ENCODE measurements at places on chromosomes 6 and 20. TPM values are rescaled to one million over a fixed set of nuclear protein-coding genes. Genes with fewer than 3 reads are reported as not detected.

DNA sequence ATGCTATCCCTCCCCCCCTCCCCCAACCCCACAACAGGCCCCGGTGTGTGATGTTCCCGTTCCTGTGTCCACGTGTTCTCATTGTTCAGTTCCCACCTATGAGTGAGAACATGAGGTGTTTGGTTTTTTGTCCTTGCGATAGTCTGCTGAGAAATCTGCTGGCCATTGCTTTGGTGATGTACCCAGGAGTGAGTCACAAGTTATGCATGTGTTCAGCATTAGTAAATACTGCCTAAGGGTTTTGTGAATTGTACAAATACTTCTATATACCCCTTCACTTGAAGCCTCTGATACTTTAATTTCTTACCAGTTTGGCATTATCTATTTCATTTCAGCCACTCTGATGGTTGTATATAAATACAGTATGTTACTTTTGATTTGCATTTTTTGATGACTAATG is 711.3 kb upstream of the GJE1 start:
- H3K36me3 ChIP-seq = no peaks in the 10 kb centered on the region
- peaks cover 8% of the 10 kb centered on the region for H3K4me1 ChIP-seq
- peak; percentile 32 for DNase-seq
- H3K4me3 ChIP-seq = peak overlapping the region; percentile 15

DNA sequence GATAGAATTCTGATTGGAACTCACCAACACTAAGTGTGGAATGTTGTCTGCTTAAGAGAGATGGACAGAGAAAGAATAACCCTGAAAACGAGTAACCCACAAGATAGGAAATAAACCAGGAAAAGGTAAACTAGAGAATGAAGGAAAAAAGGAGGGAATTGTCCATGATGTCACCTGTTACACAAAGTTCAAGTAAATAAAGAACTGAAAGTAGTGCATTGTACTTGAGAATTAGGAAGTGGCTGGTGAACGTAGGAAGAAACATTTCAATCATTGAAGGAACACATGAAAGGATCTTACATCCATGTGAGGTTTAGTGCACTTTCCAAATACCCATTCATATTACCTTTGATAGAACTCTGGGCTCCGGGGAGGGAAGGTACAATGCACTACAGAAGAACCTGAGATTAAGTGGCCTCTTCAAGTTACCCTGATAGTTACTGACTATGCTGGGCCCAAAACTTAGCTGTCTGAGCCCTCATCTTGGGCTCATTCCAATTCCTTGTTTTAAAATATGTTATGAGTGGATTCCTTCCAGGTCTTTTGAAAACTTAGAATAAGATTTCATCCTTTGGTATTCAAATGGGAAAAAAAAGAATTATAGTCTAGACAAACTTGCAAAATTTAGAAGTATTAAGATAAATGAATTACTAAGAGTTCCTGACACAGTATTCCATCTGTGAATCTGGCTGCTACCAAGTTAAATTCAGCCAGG is 1.1 kb upstream of the STX7 start:
- H3K27me3 ChIP-seq = no peaks in the 10 kb centered on the region
- H3K27ac ChIP-seq = peak overlapping the region; percentile 85
- H3K4me3 ChIP-seq = peak overlapping the region; percentile 84

DNA sequence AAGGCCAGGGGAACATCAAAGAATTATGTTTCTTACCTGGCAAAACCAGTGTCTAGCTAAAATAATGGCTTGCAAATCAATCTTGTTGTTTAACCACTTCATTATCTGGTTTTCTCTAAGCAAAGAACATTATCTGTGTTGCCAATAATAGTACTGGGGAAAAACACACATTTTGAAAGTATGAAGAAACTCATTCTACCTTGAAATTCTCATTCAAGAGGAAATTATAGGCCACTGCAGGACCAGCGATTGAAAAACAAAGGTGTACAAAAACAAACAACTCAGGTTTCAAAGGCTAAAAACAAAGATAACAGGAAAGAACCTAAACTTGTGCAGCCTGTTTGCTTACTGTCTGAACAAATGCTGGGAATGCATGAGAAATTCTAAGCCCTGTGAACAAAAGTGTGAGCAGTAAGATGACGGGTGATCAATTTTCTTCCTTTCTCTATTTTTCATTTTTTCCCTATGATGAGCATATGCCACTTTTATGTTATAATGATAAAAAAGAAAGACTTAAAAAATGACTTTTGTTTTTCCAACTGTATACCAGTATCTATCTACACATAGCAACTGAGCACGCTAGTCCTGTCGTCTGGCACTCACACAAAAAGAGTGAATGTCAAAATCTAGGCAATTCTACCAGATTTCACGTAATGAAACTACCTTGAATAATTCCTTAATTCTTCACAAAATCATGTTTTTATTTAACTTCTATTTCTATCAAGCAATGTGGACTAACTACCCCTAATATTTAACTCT is 117.9 kb downstream of the SGK1 start:
- DNase-seq = no peak
- no peaks in the 10 kb centered on the region for H3K4me1 ChIP-seq
- no peaks in the 10 kb centered on the region for H3K36me3 ChIP-seq

DNA sequence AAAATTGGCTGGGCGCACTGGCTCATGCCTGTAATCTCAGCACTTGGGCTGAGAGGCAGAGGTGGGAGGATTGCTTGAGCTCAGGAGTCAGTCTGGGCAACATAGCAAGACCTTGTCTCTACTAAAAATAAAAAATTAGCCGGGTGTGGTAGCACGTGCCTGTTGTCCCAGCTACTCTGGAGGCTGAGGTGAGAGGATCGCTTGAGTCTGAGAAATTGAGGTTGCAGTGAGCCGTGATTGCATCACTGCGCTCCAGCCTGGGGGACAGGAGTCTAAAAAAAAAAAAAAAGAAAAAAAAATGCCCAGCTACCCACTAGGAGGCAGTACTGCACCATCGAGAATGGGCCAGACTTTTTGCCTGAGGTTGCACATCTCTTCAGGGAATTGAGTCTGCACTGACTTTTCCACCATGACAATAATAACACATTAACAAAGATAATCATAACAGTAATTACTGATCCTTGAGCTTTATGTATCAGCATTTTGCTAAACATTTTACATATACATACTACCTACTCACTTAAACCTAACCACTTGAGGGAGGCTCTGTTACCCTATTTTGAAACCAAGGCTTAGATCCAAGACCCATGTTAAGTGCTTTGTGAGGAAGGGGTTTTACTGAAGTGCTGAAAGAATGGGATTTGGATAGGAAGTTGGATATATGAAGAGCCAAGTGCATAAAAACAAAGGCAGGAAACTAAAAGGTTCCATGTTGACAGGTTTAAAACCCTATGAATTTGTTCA is 21.0 kb downstream of the SRSF3 start:
- H3K27ac ChIP-seq = peak overlapping the region; percentile 87
- DNase-seq = peak; percentile 79
- no peak overlapping the region for H3K4me3 ChIP-seq
- H3K27me3 ChIP-seq = no peaks in the 10 kb centered on the region

- no peak for DNase-seq
- no peaks in the 10 kb centered on the region for H3K27me3 ChIP-seq
- no peaks in the 10 kb centered on the region for H3K36me3 ChIP-seq
- H3K4me3 ChIP-seq = no peak overlapping the region
These were observed 188.6 kb downstream of the BMP2 start for GRCh38 chr20:6956056-6956455.

- no peaks in the 10 kb centered on the region for H3K27me3 ChIP-seq
- H3K4me3 ChIP-seq = no peak overlapping the region
- no peak overlapping the region for H3K27ac ChIP-seq
- no peaks in the 10 kb centered on the region for H3K36me3 ChIP-seq
These were observed 327.8 kb downstream of the CENPW start for GRCh38 chr6:126667728-126668127.

- no peaks in the 10 kb centered on the region for H3K36me3 ChIP-seq
- no peak for DNase-seq
- H3K27ac ChIP-seq = no peak overlapping the region
- no peaks in the 10 kb centered on the region for H3K27me3 ChIP-seq
- peaks cover 16% of the 10 kb centered on the region for H3K4me1 ChIP-seq
These were observed 59.6 kb downstream of the ZNF831 start for GRCh38 chr20:59223182-59223601.

DNA sequence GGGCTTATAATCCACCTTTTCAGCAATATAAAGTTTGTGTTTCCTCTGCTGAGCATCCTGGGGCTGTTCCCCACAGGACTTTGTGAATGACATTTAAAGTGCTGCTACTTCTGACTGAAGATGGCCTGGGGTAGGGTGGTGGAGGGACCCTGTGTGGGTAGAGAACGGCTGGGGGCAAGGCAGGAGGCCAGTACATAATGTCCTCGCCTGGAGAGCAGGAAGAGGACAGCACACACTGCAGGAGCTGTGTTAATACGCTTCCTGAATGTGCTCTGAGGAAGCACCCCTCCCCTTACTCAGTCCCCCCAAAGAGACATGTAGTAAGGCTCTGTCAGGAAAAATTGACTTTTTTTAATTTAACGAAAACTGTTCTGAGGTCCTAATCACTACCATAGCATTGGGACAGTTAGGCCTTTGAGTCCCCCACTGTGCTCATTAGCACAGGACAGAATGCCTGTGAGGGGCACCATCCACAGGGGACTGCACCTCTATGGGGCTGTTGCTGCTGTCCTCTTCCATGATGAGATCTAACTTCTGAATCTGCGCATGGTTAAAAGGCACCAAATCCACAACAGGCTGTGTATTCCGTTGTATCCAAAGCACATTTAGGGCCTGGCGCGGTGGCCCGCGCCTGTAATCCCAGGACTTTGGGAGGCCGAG is 68.5 kb downstream of the LYRM4 start:
- H3K4me3 ChIP-seq = no peak overlapping the region
- H3K4me1 ChIP-seq = peaks cover 4% of the 10 kb centered on the region
- H3K27ac ChIP-seq = no peak overlapping the region
- no peaks in the 10 kb centered on the region for H3K27me3 ChIP-seq

DNA sequence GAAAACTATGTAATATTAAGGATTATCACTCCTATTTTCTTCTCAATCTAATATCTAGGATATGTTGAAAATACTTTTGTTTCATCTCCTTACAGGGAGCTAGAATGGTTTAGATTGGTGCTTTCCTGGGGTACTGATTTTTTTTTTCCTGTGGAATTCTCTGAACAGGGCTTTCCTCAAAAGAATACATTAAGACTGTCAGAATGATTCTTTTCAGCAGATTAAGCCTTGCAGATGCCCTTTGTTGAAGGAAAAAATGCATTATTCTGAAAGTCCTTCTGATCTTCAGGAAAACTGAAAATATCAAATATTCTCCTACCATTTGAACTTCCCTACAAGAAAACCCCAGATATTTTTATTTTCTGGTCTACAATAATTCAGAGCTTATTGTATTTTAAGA is 178.9 kb downstream of the SOX4 start:
- no peaks in the 10 kb centered on the region for H3K27me3 ChIP-seq
- H3K4me3 ChIP-seq = no peak overlapping the region
- no peak overlapping the region for H3K27ac ChIP-seq
- no peaks in the 10 kb centered on the region for H3K36me3 ChIP-seq
- peaks cover 15% of the 10 kb centered on the region for H3K4me1 ChIP-seq
- DNase-seq = no peak

GRCh38 chr6:20223141-20223540 is 10.9 kb upstream of the MBOAT1 start:
- no peaks in the 10 kb centered on the region for H3K36me3 ChIP-seq
- DNase-seq = no peak
- H3K27me3 ChIP-seq = no peaks in the 10 kb centered on the region

DNA sequence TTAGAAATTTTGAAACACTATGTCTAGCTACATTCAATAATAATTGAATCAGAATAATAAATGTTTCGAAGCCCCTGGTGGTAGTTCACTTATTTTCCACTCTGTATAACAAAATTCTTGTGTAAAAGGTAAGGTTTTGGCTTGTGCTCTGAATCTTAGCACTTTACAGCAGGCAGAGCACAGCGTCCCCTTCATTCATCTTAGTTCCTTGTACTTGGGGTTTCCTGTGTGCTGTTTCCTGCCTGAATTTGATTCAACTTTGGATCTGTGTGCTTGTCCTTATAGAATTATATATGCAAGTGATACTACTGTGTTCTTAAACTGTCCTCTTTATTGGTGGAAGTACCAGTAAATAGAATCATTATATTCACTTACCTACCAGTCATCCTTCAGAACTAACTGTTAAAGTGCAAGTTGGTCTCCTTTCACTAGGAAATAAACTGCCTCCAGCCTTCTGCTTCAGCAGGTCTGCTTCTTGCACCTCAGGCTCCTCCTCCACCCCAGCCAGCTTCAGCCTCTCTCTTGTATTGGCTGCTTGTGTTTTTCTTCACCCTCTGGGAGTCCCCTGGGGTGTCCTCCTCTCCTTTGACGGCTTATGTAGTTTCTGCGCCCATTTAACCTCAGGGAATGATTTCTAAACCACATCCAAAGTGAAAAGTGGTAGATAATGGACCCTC is 28.8 kb upstream of the TULP4 start:
- no peaks in the 10 kb centered on the region for H3K36me3 ChIP-seq
- no peak overlapping the region for H3K27ac ChIP-seq
- no peak for DNase-seq
- no peaks in the 10 kb centered on the region for H3K27me3 ChIP-seq

- no peaks in the 10 kb centered on the region for H3K36me3 ChIP-seq
- H3K27ac ChIP-seq = no peak overlapping the region
- H3K27me3 ChIP-seq = no peaks in the 10 kb centered on the region
- no peak for DNase-seq
These were observed 41.9 kb downstream of the MTRES1 start for GRCh38 chr6:107069631-107070548.

DNA sequence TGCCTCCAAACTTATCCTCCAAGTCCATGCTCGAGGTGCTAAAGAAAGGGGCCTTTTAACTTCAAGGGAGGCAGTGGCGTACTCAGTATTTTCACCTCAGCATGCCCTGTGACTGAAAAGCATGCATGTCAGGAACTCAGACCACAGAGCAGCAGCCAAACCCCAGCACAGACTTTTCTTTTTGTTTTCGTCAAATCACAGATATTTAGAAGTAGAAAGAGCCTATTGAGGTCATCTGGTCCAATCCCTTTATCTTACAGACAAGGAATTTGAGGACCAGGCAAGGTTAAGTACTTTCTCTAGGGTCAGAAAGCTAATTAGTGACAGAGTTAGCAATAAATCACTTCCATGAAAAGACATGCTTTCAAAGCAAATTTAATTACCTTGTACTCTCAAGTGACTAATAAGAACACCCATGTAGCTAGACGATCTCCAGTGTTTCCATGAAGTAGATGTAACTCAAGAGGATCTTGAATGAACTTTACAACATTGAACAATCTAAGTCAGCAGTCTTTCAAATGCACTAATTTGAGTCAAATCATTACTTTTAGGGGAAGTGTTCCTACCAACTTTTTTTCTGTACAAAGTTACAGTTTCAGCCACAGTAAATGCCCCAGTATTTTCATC is 35.9 kb downstream of the MOXD1 start:
- no peak for DNase-seq
- H3K27ac ChIP-seq = no peak overlapping the region
- no peaks in the 10 kb centered on the region for H3K4me1 ChIP-seq
- no peaks in the 10 kb centered on the region for H3K36me3 ChIP-seq
- H3K4me3 ChIP-seq = no peak overlapping the region

GRCh38 chr6:70080443-70081070 is 214.2 kb downstream of the COL19A1 start:
- H3K4me1 ChIP-seq = no peaks in the 10 kb centered on the region
- H3K4me3 ChIP-seq = no peak overlapping the region
- H3K27ac ChIP-seq = no peak overlapping the region
- no peaks in the 10 kb centered on the region for H3K36me3 ChIP-seq
- no peaks in the 10 kb centered on the region for H3K27me3 ChIP-seq

The FABP7 gene
- 2.4 TPM for total RNA-seq

The DLK2 gene
- 0.20 TPM for total RNA-seq

The CYP21A2 gene
- total RNA-seq = not detected

The CYP24A1 gene
- total RNA-seq = not detected

The CRISP3 gene
- not detected for total RNA-seq

The PPIL1 gene
- 16.4 TPM for total RNA-seq

The RUNX2 gene
- 2.0 TPM for total RNA-seq

The PTCHD4 gene
- not detected for total RNA-seq

The SAMD10 gene
- 1.9 TPM for total RNA-seq

The TMC2 gene
- not detected for total RNA-seq

The ALDH8A1 gene
- 0.55 TPM for total RNA-seq

The HLA-DQA2 gene
- total RNA-seq = not detected

The TFEB gene
- total RNA-seq = 85.9 TPM

Measured in gastrocnemius medialis (tissue), 4 donors.